Lower leg skin (tissue), 4 donors: ENCODE measurements at places on chromosomes 12 and 14. TPM values are rescaled to one million over a fixed set of nuclear protein-coding genes. Genes with fewer than 3 reads are reported as not detected.

- no peak for DNase-seq
Observed at GRCh38 chr12:78483767-78484315, 380.7 kb upstream of the SYT1 start.

DNA sequence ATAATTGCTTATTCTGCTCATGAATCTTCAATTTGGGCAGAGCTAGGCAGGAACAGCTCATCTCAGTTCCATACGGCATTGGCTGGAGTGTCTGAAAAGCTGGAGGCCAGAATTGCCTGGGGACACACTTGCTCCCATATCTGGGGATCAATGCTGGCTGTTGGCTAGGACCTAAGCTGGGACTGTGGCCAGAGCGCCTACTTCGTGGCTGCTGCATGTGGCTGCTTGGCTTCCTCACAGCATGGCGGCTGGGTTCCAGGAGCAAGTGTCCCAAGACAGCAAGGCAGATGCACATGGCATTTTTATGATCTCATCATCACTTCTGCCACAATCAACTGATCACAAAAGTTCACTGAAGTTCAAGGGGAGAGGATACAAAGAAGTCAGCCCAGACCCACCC is 200.2 kb downstream of the TTC8 start:
- DNase-seq: no peak

DNA sequence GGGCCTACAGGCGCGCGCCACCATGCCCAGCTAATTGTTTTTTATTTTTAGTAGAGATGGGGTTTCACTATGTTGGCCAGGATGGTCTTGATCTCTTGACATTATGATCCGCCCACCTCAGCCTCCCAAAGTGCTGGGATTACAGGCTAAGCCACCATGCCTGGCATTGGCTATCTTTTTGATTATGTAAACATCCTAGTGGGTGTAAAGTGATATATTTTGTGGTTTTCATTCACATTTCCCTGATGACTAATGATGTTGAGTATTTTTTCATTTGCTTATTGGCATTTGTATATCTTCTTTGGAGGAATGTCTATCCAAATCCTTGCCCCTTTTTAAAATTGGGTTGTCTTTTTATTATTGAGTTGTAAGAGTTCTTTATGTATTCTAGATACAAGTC is 16.3 kb downstream of the CREBL2 start:
- DNase-seq: no peak

DNA sequence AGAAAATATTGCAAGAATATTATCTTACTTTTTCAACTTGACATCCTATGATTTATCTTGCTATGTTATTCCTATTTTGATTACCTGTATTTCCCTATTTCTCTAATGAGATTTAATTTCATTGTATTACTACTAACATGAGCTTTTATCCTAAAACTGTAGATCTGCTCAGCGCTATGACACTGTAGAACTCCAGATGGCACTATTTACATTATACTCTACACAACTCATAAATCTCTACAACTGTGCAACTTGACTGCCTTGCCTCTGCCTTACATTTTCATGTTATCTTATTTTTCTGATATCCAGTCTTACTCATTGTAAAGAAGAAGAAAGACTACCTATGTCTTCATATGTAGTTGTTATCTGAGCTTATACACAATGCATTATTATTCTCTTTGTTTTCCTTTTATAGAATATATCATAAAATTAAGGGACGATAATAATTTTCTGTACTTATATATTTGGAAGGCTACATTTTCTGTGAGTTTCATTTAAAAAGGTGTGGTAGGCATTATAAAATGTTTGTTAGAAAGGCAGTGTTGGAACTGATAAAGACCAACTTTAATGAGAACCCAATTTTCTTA is 24.1 kb downstream of the NUP37 start:
- no peak for DNase-seq

GRCh38 chr12:33628087-33628486 is 188.5 kb upstream of the SYT10 start:
- no peak for DNase-seq

DNA sequence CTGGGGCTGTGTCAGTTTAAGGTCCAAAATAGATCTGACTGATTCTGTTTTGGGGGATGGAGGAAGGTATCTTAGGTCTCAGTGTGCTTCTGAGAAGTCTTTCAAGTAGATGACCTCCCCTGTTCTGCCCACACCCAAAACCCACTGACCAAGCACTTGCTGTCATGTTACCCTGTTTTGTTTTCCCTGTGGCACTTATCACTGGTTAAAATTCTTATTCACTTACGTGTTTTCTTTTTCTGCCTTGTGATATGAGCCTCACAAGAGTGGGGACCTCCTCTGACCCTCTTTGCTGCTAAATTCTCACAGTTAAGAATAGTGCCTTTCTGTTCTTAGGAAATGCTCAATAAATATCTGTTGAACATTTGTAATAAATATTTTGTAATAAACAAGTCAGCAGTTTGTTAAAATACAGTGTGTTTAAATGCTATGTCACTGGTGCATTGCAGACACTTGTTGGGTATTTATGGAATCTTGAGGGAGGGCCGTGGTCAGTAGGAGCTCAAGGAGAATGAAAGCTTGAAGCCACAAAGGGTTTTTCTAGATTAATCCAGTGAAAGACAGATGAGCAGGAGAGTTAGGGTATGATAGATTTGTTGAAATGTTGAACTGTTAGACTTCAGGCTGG is 20.9 kb downstream of the PLEKHA5 start:
- no peak for DNase-seq

DNA sequence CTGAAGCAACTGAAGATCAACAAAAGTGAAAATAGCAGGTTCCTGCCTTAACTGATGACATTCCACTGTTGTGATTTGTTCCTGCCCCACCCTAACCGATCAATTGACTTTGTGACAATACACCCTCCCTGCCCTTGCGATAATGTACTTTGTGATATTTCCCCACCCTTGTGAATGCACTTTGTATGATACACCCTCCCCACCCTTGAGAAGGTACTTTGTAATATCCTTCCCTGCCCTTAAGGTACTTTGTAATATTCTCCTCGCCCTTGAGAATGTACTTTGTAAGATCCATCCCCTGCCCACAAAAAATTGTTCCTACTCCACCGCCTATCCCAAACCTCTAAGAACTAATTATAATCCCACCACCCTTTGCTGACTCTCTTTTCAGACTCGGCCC is 41.4 kb downstream of the BCAT1 start:
- no peak for DNase-seq

- DNase-seq: no peak
Observed at GRCh38 chr14:101191101-101191720, 287.7 kb upstream of the RTL1 start.

DNA sequence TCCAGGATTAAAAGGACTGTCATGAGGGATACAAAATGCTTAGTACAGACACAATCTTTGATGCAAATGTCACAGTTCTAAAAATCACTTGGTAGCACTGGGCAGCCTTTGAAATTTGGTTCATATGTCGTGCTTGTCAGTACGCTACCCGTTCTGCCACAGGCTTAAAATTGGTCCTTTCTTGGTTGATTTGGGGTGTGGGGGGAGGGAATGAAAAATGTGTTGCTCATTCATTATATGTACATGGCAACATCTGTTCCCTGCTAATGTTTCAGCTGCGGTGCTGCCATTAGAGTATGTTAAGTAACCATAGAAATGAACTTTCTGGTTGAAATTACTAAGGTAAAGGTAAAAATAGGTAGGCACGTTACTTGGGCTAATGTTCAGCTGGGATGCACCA is 155.4 kb upstream of the ARHGAP5 start:
- no peak for DNase-seq

DNA sequence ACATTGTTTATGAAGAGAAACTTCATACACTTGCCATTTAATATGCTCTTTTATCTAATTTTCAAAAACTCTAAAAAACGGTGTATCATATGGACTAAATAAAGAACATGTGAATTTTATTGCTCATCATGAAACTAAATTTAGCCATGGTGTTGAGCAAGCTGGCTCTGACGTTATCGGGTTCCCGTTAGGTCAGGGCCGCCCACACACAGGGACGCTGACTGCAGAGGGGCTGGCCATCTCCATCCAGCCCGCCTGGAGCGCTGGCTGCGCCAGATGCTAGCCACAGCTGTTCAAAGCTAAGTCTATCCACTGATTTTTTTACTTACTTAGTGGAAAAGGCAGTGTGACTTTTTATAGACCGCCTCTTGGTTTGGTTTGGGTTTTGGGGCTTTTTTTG is 36.5 kb upstream of the DYNC1H1 start:
- peak; percentile 94 for DNase-seq

- no peak for DNase-seq
Observed at GRCh38 chr12:110436231-110436630, 13.9 kb downstream of the ARPC3 start.

DNA sequence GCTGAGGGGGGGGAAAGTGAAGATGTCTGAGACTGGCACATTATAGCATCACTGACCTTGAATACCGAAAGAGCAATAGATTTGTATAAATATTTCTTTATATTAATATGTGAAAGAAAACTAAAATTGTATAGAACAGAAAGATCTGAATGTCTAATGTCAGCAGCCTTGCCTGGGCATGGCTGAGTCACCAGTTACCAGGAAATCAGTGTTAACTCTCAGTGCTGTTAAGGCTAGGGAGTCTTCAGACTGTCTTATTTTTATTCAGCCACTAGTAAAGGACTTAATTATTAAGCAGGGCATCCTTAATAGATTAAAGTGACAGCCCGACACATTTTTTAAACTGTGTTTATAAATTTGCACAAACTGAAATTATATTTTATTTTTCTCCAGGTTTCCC is 122.9 kb upstream of the AEBP2 start:
- DNase-seq: no peak

GRCh38 chr12:124252964-124253363 is 41.9 kb upstream of the RFLNA start:
- no peak for DNase-seq

DNA sequence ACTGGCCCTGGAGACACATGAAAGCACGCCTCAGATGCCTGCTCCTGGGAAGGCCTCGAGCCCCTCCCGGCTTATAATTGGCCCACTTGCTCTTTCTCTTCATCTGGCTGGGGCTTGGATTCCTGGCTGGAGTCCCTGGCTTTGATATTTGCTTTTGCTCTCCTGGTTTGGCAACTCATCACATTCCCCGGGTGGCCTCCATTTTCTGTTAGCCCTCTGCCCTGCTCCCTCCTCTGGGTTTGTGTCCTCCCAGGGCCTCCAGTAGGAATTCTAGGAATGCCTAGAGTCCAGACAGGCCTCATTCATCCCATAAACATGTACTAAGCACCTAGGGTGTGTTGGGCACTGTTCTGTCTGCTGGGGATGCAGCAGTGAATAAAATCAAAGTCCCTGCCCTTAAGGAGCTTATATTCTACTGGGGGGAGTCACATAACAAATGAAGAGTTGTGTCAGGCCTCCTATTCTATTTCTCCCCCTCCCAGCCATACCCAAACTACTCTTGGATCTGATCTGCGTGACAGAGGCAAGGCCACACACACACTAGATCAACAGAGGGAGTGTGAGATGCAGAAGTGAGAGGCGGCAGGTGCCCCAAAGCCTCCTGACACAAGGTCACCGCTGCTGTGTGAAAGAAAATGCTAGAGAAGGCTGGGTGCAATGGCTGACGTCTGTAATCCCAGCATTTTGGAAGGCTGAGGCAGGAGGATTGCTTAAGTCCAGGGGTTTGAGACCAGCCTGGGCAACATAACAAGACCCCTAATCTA is 21.3 kb upstream of the TSPAN9 start:
- no peak for DNase-seq

DNA sequence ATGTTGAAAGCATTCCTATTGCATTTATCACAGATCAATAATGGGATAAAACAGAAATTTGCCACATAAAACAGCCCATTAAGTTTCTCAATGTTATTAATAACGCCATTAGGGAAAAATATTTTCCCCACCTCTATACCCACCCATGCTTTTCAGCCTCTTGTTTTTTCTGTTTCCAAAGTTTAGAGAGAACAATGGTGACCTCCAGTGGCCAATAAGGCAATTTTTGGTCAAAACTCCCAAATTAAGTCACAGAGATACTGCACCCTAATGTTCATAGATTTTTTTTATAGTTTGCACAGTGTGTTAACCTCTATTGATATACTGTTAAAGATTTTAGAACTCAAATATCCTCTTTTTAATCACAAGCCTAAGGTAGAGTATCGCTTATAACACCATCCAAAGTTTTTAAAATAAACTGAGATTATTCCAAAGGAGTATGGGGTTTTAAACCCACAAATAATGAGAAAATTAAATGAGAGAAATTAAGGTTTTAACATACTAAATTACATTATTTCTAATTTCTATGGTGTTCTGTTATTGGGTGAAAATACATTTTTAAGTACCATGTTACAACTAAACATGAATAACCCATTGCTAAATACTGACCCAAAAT is 184.7 kb upstream of the DCN start:
- no peak for DNase-seq

DNA sequence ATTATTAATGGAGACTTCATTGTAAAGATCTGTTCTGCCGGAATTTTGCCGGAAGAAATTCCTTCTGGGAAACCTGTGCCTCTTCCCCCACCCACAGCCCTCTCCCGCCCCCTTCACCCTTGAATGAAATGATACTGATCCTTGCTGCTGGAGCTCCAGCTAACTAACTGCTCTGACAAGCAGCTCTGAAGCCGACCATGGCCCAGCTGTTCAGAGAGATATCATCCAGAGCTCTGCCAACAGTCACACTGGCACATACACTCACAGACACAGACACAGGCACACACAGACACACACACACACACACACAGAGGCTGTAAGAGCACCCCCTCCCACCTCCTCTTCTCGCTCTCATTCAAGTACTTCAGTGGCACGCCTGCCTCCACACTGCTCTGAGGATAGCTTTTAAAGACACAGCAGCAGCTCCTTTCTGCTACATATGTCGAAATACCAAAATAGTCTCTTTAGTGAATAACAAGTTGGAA is 88.6 kb downstream of the R3HDM2 start:
- no peak for DNase-seq

DNA sequence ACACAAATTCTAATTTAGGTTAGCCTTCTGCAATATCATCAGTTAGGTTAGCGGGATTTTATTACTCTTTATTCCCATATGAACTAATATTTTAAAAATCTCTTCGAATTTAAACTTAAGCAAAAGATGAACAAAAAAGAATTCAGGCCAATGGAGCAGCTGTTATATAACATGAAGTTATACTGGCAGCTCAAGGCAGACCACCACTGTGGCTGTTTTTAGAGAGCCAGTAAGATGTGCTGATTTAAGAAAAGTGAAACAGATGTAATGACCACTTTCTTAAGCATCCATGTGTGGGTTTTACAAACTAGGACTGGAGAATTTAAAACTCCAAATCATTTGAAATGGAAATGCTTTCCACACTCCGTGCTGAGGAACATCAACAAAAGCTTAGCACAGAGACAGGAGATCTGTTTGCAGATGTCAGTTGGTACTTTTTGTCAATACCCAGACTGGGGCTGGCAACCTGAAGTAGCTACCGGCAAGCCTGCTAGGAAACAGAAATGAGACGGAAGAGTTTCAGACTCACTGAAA is 164.9 kb downstream of the TTC7B start:
- DNase-seq: no peak

Gene CALCOCO1
- total RNA-seq: 356 TPM

Gene PIWIL1
- not detected for total RNA-seq

Gene CABP1
- total RNA-seq: 0.94 TPM

Gene HNF1A
- not detected for total RNA-seq

Gene OTOGL
- total RNA-seq: 0.15 TPM

Gene ERP27
- 3.5 TPM for total RNA-seq

Gene EPS8
- total RNA-seq: 43.2 TPM
